ENCODE measurements at places on chromosomes 7 and 10.

GRCh38 chr7:36203071-36203790 lies 50.2 kb downstream of the EEPD1 start:
- no peak for DNase-seq

GRCh38 chr7:141960687-141961422 lies 12.7 kb downstream of the TAS2R38 start:
- DNase-seq, result no peak

- DNase-seq, result no peak
These were observed 80.5 kb upstream of the TAS2R16 start for GRCh38 chr7:123075838-123076467.

- no peak for DNase-seq
These were observed 4.4 kb upstream of the LRRN3 start for GRCh38 chr7:111086532-111086931.

GRCh38 chr7:92956575-92956974 lies 120.2 kb upstream of the CDK6 start:
- DNase-seq, result no peak

GRCh38 chr10:97195706-97196222 lies 10.0 kb upstream of the SLIT1 start:
- DNase-seq, result no peak

DNA sequence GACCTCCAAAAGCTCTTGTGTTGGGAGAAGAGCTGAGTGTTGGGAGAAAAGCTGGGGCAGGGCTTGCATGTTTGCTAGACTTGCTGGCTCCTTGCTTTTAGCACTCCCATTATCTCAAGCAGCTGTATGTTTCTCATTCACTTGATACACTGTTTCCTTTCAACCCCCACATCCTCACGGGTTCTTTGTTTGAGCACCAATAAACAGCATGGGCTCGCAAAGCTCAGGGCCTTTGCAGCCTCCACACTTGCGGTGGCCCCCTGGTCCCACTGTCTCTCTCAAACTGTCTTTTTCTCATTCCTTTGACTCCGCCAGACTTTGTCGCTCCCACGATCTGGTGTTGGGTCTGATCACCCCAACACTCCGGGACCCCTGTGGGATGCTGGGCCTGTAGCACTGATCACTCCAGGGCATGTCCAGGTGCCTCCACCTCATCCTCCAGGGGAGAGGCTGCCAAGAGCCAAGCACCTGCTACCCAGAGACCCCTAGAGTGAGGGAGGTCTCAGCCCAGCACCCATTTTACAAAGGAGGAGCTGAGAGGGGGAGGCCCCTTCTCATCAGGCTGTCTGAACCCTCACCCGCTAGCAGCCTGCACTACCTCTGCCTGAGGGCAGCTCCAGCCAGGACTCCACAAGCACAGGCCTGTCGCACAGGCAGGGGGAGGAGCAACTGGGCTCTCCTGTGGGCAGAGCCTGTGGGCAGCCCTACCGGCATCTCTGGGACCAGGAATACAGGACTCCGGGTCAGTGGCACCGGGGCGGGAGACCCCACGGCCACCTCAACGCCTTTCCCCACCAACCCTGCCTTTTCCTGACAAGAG lies 49.1 kb upstream of the MSMB start:
- DNase-seq, result no peak

GRCh38 chr7:99561737-99562051 lies 3.3 kb downstream of the ZNF655 start:
- DNase-seq, result no peak

DNA sequence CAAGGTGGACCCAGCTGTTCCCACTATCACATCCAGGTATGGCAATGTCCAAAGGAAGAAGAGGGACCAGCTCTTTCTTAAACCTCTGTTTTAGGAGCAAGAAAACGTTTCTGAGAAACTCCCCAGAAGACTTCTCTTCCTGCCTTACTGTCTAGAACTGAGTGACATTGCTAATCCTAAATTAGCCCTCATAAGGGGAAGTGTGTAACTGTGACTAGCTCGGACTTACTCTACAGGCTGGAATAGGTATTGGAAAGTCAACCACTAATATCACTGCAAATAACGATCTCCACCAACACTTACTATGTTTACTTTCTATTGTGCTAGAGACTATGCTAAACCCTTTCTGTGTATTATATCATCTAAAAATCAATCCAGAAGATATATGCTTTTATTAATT lies 49.9 kb upstream of the RELN start:
- no peak for DNase-seq

- no peak for DNase-seq
These were observed 45.2 kb downstream of the KIAA1217 start for GRCh38 chr10:24254180-24254579.

DNA sequence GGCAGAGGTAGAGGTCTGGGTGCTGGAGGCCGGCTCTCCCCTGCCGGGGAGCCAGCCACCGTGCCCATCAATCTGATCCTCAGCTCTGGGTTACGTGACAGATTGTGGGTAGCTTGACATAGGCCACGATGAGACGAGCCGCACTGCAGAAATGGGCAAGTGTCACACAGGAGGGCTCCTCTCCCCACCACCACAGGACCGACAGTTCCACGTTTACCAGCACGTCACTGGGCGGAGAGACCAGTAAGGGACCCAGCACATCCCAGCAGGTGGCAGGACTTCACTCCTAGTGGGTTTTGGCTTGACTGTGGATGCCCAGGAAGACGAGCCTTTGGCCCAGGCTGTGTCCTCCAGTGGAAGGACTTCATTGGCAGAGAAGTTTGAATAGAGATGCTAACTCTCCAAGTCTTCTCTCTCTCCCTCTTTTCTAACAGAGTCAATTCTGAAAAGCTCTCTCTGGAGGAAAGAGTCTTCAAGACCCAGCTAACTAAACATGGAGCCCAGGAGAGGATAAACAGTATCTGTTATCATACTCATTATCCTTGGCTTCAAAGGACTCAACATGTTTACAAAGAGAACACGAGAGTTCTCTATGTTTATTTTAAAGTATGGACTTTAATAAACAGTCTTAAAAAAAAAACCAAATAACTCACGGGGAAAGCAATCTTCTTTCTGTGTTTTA lies 129.3 kb upstream of the JCAD start:
- no peak for DNase-seq

- no peak for DNase-seq
These were observed 349.0 kb downstream of the SORCS1 start for GRCh38 chr10:106815427-106816043.

DNA sequence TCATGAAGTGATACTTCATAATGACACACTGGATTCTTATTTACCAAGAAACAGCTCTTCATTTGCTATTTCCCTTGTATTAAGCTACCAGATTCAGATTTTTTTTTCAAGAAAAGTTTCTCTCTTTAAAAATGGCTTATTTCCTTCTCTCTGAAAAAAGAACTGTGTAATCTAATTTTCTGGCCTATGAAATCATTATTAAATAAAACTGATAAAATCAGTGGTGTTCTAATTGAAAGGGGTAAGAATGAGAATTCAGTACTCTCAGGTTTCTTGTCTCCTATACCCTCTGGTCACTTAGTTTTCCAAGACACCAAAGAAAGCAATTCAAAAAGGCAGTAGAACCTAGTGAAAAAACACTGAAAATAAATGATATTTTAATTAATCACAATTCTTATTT lies 10.3 kb downstream of the JMJD1C start:
- no peak for DNase-seq

- DNase-seq, result no peak
These were observed 1086.6 kb upstream of the SORCS1 start for GRCh38 chr10:108250936-108251620.

DNA sequence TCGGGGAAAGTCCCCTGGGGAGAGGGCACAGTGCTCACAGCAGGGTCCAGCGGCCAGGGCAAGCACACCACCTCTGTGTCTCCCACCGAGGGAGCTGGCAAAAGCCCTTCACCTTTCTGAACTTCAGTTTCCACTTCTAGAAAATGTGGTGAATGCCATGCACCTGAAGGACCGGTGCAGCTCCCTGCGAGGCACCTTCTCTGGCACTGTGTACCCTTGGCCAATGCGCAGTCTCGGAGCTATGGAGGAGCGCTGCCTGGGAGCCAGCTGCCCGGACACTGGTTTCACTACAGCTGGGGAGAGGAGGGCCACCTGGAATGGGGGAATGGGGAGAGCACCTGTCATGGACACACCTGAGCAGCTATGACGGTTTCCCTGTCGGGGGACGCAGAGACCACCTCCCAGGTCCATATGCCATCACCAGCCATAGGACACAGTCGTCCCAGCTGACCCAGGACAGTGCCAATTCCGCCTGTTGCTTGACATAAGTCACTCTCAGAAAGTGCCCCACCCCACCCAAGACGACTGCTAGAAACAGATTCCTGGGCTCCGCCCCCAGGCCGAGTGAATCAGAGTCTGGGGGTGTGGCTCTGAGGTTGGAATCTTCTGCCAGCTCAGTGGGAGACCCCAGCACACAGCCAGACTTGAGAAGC lies 16.8 kb downstream of the RASGEF1A start:
- DNase-seq, result no peak

DNA sequence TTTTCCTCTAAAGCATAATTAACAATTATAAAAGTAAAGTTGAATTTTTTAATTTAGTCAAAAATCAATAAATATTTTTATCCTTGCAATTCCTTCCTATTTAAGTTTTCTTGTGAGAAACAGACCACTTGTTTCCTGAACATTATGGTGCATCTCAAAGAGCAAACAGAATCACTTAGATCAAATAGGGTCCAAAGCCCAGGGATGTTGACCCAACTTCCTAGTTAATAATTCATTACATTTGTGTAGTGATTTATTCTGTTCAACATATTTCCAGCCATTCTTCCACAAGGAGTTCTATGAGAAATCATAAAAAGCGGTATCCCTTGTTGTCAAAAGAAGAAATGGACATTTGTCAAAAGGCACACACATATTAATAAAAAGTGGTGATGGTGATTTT lies 315.6 kb downstream of the LRRTM3 start:
- no peak for DNase-seq

DNA sequence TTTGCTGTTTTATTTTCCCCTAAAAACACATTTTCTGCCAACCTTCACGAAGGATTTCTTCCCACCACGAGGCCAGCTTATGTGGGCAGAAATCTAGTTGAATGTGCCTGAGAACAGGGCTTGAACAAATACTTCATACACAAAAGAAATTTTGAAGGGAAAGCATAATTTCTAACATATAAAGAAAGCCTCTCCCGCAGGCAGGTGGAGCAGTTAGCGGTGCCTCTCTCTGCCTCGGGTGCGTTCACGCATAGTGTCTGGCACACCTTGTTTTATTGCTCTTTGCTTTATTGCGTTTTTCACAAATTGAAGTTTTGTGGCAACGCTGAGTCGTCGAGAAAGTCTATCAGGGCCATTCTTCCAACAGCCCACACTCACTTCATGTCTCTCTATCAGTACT lies 7.0 kb upstream of the CSGALNACT2 start:
- no peak for DNase-seq

DNA sequence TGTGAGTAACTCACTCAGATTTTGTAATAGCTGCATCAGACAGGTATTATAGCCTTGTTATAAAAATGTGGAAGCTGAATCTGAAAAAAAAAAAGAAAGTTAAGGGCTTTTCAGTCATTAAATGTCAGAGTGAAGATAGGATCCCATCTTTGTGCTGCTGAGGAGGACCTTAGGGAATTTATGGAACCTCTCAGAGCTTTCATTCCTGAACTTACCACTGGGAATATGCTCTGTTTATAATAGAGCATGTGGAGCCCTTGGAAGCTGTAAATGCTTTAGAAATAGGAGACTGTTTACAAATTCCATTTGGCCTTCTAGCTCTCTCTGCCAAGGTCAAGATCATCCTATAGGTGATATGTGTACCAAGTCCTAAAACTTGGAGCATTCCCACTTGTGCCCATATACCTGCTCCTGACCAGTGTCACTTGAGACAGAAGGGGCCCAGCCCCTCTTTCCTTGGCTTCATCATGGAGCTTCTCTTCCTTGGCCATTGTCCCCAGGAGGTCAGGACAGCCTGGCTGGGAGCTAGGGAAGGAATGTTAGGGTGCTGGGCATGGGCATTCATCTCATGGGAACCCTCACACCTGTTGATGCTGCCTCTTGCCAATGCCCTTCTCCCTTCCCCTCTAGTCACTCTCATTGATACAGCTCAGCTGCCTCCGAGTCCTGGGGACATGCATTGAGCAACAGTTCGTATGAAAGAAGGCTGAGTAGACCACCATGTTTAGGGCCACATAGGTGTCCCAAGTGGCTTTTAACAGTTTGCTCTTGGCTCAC lies 105.3 kb downstream of the LRRC18 start:
- DNase-seq, result no peak

DNA sequence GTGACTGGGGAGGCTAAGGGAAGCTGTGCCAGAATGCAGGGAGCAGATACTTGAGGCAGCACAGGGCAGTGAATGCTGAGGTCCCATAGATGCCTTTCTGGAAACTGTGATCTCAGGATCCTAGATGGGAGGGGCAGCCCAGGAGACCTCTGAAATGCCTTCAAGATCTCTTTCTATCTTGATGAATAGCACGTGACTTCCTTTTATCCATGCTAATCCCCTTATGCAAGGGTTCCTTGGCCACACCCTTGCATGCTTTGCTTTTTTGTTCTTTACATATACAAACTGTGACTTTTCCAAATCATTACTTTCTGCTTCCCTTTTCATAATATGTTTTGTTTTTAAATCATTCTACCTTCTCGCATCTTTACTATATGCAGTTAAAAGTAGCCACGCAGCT lies 14.7 kb downstream of the ATRNL1 start:
- no peak for DNase-seq

GRCh38 chr10:52280051-52280450 lies 34.0 kb upstream of the DKK1 start:
- no peak for DNase-seq

- DNase-seq, result no peak
These were observed 4.2 kb downstream of the TMEM60 start for GRCh38 chr7:77794000-77794399.

DNA sequence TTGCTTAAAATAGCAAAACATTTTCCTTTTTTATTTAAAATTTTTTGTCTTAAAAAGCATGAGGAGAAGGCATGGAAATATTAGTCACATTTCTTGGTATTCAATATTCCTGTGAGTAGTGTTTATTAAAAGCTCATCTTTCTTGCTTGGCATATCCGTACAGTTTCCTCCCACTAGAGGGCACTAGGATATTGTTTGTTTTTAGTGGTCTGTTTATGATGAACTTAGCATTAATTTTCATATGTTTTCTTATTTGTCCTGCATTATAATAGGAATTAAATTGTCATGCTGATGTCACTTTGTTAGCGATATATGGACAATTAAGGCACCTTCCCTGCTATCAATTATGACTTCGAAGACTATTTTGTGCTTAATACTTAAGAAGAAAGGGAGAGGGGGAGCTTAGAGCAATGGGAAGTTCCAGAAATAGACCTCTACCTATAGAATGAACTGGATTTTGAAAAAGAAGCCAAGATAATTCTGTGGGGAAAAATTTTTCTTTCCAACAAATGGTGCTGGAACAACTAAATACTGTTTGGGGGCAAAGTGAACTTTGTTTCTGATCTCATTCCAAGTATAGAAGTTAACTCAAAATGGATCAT lies 91.0 kb upstream of the STRIP2 start:
- DNase-seq, result no peak
